ENCODE measurements at places on chromosomes 7 and 10. TPM values are rescaled to one million over a fixed set of nuclear protein-coding genes. Genes with fewer than 3 reads are reported as not detected.
A peak's percentile ranks its signal among the peaks of the same experiment; 100 is the strongest.

DNA sequence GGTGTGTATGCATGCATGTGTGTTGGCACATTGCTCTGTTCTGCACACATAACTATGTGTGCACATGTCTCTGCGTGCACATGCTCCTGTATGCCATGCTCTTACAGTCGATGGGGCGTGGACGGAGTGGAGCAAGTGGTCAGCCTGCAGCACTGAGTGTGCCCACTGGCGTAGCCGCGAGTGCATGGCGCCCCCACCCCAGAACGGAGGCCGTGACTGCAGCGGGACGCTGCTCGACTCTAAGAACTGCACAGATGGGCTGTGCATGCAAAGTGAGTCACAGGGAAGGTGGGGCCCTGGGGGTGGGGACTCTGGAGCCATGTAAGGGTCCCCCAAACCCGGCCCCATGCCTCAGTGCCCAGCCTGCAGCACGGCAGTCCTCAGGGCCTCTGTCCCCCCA lies 30.6 kb upstream of the SLC29A3 start:
- no peak for DNase-seq

DNA sequence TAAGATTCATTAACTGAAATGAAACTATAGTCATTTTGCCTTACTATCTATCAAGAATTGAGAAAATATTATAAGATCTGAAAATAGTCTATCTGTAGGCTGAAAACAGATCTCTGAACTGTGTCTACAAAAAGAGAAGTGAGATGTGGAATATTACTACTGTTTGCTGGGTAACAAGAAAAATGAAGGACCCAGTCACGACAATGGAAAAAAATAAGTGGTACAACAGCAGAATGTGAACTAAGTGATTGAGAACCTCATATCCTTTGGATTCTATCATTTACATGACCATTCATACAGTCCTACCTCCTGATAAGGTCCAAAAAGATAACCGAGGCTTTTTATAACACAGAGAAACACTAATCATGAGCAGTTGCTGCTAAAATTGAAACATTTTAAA lies 94.3 kb downstream of the UBE2H start:
- no peak for DNase-seq

DNA sequence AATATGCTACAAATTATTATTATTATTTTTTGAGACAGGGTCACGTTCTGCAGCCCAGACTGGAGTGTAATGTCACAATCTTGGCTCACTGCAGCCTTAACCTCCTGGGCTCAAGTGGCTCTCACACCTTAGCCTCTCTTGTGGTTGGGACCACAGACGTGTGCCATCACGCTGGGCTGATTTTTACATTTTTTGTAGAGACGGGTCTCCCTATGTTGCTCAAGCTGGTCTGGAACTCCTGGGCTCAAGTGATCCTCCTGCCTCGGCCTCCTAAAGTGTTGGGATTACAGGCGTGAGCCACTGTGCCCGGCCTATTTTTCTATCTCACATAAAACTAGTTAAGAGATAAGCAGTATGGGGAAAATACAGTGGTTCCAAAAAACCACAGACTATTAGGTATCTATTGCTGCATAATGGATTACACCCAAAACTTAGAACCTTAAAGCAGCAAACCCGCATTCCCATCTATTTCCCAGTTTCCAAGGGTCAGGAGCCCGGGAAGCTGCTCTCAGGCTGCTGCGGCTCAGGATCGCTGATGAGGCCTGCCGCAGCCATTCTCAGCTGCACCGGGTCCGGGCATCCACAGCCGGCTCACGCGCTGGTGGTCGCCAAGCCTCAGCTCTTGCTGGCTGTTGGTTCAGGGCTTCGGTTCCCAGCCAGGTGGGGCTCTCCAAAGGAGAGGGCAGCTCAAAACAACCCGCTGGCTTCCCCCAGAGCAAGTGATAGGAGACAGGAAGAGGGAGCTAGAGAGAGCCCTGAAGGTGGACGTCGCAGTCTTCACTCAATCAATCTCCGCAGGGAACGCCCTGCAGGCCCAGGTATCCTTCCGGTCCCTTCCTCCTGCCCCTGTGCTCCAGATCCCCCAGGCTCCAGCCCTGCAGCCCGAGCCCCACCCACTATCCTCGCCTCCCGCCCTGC lies 128.2 kb downstream of the UBE2H start:
- DNase-seq, result peak; percentile 47

GRCh38 chr10:33193057-33193700 lies 141.3 kb downstream of the NRP1 start:
- DNase-seq, result peak; percentile 78

CRYGN gene
- total RNA-seq, result not detected

- DNase-seq, result peak; percentile 9
Observed at GRCh38 chr7:78768859-78769258, 684.6 kb downstream of the MAGI2 start.

BCAP29 gene
- total RNA-seq, result 116 TPM

GRCh38 chr7:17472518-17472917 lies 174.1 kb downstream of the AHR start:
- no peak for DNase-seq

- no peak for DNase-seq
Observed at GRCh38 chr10:96645191-96645721, 58.4 kb upstream of the TM9SF3 start.

GRCh38 chr10:75405598-75406461 lies 4.3 kb upstream of the ZNF503 start:
- no peak for DNase-seq

PNLIPRP3 gene
- not detected for total RNA-seq

DNA sequence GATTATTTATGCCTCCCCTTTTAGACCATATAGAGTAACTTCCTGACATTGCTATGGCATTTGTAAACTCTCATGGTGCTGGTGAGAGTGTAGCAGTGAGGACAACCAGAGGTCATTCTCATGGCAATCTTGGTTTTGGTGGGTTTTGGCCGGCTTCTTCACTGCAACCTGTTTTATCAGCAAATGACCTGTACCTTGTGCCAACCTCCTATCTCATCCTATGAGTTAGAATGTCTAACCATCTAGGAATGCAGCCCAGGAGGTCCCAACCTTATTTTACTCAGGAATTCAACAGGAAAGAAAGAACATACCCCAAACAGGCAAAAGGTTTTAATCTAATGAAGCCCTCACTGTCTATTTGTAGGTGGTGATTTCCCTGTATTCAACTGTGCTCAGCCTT lies 205.4 kb upstream of the YAE1 start:
- DNase-seq, result peak; percentile 26

DNA sequence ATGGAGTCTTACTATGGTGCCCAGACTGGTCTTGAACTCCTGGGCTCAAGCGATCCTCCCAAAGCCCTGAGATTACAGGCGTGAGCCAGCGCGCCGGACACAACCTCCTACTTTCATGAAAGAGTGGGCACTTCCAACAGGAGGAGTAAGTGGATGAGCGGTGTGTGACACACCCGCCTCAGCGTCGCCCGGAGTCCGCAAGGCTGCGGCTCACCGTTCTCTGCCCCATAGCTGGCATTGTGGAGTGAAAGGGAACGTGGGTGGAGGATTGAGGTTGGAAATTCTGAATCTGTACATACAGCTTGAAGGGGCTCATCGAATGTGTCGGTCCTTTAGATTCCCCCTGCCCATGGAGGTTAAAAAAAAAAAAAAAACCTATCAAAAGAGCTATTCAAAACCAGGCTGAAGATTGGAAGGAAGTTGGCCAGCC lies 524 bp upstream of the PRXL2A start:
- peak; percentile 60 for DNase-seq

DNA sequence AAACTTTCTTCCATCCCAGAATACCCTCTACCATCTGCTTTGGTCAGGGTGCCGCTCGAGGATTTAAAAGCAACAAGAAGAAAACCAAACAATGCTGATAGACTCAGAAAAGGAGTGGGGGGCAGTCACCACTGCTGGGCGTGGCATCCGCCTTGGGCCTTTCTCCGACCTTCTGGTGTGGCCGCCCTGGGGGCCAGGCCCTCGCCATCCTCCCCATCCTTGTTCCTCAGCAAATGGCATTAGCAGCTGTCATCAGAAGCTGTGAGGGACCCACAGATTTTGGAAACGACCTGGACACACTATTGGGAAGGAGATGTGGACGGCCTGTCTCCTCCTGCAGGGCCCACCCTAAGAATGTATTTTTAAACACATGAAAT lies 4.0 kb downstream of the ZNF511 start:
- DNase-seq, result no peak

RP9 gene
- 5.7 TPM for total RNA-seq

- peak; percentile 96 for DNase-seq
Observed at GRCh38 chr7:81298951-81299666, 380.3 kb upstream of the SEMA3C start.

PNLIP gene
- total RNA-seq, result not detected

XRCC2 gene
- 2.1 TPM for total RNA-seq

DNA sequence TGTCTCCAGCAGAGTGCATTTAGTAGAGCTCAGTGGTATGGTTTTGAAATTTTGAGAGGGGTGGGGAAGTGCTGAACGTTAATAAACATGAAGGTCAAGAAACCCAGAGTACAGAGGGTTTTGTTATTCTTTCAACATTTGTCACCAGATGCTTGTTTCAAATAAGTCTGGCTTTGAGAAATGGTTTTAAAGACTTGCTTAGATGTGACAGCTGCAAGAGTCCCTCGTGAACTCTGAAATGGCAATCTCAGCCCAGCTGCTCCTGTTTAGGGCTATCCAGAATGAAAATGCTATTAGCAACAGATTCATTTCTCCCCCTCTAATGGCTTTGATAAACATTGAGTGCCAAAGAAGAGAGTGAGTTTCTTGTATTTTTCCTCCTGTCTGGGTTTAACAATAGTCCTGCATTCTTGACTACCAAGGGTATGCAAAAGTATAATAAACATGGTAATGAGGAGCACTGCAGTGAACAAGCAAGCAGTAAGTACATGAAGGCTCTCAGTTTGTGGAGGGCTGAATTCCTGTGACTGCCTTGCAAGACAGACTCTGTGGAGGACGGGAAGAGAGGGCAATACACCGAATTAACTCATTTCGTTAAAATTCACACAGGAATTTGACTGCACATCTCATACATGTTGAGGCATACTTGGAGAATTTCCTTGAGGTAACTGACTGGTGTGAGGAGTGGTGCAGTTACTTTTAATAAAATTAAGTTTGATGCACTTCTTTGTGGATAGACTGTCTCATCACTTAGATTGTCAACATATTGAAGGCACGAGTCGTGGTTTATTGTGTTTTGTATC lies 490.9 kb downstream of the REEP3 start:
- DNase-seq, result no peak

DNA sequence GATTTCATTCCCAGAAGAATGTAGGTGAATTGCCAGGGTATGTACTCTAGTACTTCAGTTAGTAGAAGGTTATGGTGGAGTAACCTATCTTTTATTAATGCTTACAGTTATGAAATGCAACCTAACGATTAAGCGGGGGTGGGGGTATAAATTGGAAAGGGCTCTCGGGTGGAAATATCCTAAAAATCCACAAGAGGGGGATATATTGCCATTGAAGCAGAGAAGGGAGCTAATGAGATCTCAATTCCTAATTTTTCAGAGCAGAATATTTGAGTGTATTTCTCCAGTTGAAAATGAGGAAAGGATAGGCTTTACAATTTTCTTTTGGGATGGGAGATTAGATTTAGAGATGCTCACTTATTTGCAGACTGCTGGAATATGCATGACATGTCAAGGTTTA lies 90.8 kb downstream of the DNAJB9 start:
- DNase-seq, result peak; percentile 24

DNA sequence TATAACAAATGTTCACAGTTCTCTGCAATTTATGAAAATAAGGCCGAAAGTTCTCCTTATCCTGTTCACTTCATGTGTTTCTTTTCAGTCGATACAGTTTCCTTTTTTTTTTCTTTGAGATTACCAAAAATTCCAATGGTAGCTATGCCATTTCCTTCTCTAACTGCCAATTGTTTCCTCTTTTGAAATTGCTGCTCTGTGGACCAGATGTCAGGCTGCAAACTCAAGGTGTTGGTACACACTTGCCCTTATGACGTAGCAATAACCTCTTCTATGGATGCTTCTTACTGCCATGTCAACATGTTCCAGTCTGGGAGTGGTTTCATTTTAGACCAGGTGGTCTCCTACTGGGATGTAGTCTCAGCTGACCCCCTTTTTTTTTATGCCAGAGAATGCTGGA lies 52.9 kb downstream of the CASD1 start:
- no peak for DNase-seq

- DNase-seq, result no peak
Observed at GRCh38 chr7:35355199-35355598, 101.3 kb upstream of the TBX20 start.

- DNase-seq, result no peak
Observed at GRCh38 chr10:102515724-102516123, 12.0 kb downstream of the SUFU start.

DNA sequence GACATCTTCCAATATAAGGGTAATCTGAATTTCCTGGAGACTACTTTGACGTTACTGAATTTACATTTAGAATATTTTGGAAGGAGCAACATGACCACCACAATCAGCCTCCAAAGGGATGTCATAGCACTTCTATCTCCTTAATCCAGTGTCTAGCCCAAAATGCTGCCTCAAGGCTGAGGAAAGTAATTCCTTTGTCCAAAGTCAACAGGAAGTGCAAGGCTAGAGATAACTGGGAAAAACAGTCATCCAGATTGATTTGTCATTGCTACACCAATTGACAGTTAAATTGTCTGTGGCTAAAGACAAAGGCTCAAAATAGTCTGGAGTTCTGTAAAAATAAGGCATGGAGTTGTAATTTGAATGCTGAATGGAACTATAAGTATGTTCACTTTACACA lies 3.9 kb upstream of the TFPI2 start:
- peak; percentile 19 for DNase-seq

DNA sequence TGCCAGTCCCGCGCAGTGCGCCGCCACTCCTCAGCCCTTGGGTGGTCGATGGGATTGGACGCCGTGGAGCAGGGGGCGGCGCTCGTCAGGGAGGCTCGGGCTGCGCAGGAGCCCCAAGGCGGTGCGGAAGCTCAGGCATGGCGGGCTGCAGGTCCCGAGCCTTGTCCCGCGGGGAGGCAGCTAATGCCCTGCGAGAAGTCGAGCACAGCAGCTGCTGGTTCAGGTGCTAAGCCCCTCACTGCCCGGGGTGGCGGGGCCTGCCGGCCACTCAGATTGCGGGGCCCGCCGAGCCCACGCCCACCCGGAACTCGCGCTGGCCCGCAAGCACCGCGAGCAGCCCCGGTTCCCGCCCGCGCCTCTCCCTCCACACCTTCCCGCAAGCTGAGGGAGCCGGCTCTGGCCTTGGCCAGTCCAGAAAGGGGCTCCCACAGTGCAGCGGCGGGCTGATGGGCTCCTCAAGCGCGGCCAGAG lies 14.4 kb upstream of the WASL start:
- DNase-seq, result no peak

- DNase-seq, result no peak
Observed at GRCh38 chr10:34716958-34717357, 98.1 kb downstream of the PARD3 start.

R3HCC1L gene
- 24.3 TPM for total RNA-seq
